CD8-positive, alpha-beta memory T cell (primary cell): ENCODE measurements at places on chromosomes 16 and 17.

DNA sequence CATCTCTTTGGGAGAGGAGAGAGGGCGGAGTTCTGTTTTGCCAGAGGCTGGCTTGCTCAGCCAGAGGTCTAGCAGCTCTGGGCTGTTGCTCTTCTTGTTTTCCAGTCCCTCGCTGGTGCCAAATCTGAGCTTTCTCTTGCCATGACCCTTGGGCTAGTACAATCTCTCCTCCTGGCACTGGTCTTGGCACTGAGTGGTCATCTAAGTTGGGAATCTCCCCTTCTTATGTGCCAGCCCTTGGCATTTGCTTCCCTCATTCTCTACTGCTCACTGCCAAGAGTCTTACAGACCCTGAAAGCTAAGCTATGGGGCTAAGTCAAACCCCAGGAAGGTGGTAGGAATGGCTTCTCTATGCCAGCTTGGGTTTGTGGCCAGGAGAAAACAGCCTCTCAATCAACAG lies 148.6 kb downstream of the SHISA6 start:
- H3K4me1 ChIP-seq = no peaks in the 10 kb centered on the region
- no peak overlapping the region for H3K4me3 ChIP-seq
- H3K27ac ChIP-seq = no peak overlapping the region
- no peak for DNase-seq
- no peaks in the 10 kb centered on the region for H3K36me3 ChIP-seq
- no peaks in the 10 kb centered on the region for H3K27me3 ChIP-seq

- DNase-seq = no peak
- H3K27me3 ChIP-seq = no peaks in the 10 kb centered on the region
- H3K4me1 ChIP-seq = no peaks in the 10 kb centered on the region
- no peaks in the 10 kb centered on the region for H3K36me3 ChIP-seq
- H3K27ac ChIP-seq = no peak overlapping the region
These were observed 364.1 kb downstream of the CPPED1 start for GRCh38 chr16:12439399-12440227.

GRCh38 chr16:24681793-24682192 lies 47.7 kb upstream of the TNRC6A start:
- DNase-seq = no peak
- no peaks in the 10 kb centered on the region for H3K4me1 ChIP-seq
- H3K36me3 ChIP-seq = no peaks in the 10 kb centered on the region
- no peaks in the 10 kb centered on the region for H3K27me3 ChIP-seq
- H3K4me3 ChIP-seq = no peak overlapping the region
- no peak overlapping the region for H3K27ac ChIP-seq

DNA sequence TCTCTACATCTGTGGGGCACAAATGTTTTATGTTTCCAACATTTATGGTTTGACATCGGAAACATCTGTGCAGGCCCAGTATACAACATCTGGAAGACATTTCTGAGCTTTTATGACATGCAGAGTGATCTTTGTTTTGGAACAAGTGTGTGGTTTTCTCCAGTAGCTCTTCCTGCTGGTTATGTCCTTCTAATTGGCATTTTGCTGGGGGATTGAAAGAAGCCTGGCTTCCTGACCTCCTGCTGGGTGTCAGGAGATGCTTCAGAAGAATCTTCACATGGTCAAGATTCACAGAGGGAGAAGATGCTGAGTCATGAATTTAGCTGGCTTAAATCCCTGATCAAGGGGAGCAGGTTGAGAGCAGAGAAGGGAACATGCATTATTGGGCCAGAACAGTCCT lies 279.5 kb upstream of the MYOCD start:
- H3K4me1 ChIP-seq = no peaks in the 10 kb centered on the region
- no peak overlapping the region for H3K4me3 ChIP-seq
- no peaks in the 10 kb centered on the region for H3K36me3 ChIP-seq
- no peaks in the 10 kb centered on the region for H3K27me3 ChIP-seq
- H3K27ac ChIP-seq = no peak overlapping the region

- no peaks in the 10 kb centered on the region for H3K36me3 ChIP-seq
- H3K27me3 ChIP-seq = no peaks in the 10 kb centered on the region
- H3K4me1 ChIP-seq = peaks cover 33% of the 10 kb centered on the region
- no peak overlapping the region for H3K4me3 ChIP-seq
- DNase-seq = no peak
These were observed 130.3 kb downstream of the SKAP1 start for GRCh38 chr17:48299760-48300159.
